ENCODE measurements at places on chromosomes 2 and 18. TPM values are rescaled to one million over a fixed set of nuclear protein-coding genes. Genes with fewer than 3 reads are reported as not detected.

Gene ANKRD30BL
- not detected for total RNA-seq

Gene SPTBN1
- 540 TPM for total RNA-seq

Gene BCL2L11
- total RNA-seq = 6.9 TPM

Gene ATIC
- total RNA-seq = 40.3 TPM

Gene GAL3ST2
- not detected for total RNA-seq

Gene SATB2
- total RNA-seq = 14.5 TPM

Gene ITGA4
- 23.9 TPM for total RNA-seq

Gene SNRNP27
- 45.1 TPM for total RNA-seq

- H3K4me3 ChIP-seq = no peak overlapping the region
- no peak for DNase-seq
- H3K27me3 ChIP-seq = no peaks in the 10 kb centered on the region
- no peak overlapping the region for H3K27ac ChIP-seq
- no peaks in the 10 kb centered on the region for H3K4me1 ChIP-seq
Measured at GRCh38 chr2:10532638-10533101, 84.5 kb upstream of the ODC1 start.

DNA sequence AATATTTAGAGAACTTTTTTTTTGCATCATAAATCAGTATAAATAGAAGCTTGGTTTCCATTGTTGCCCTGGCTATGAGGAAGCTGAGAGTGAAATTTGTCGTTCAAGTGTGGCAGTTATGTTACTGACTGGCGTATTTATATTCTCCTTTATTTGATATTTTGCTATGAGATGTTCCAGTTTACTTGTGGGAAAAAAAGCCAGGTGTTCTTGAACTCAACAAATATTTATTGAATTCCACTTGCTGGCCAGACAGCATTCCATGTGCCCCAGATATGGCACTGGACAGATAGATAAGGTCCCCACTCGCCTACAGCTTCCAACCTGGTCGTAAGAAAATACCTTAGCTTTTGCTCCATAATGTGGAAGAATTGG lies 44.7 kb downstream of the NEDD4L start:
- no peaks in the 10 kb centered on the region for H3K36me3 ChIP-seq
- no peak overlapping the region for H3K27ac ChIP-seq
- no peak for DNase-seq

GRCh38 chr2:98455494-98455976 lies 10.9 kb downstream of the INPP4A start:
- DNase-seq = no peak
- no peak overlapping the region for H3K27ac ChIP-seq
- no peak overlapping the region for H3K4me3 ChIP-seq
- H3K4me1 ChIP-seq = peaks cover 3% of the 10 kb centered on the region
- H3K36me3 ChIP-seq = no peaks in the 10 kb centered on the region

DNA sequence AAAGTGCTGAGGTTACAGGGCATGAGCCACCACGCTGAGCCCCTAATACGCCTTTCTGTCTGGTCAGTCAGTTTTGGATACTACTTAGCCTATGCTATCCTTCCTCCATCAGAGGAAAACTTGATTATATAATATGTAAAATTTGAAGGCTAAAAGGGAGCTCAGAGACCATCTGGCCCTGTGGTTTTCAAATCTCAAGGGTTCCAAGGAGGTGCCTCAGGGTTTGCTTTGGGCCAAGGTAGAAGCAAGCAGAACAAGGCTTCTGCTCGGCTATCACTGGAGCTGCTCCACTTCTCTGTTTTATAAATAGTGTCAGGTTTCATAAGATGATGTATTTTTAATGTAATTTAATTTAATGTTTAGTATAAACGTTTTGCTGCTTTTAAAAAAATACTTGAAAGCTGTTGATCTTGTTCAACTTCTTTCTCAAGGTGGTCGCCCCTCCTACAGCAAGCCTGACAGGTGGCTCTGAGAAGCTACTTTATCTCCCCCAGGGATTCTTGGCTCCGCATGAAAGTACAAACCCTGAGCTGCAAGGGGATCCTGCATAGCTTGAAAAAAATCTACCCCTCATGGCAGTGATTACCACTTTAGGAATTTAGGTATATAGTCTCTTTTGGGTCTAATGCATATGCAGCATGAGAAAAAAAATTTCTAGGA lies 290.3 kb downstream of the CNTNAP5 start:
- H3K27me3 ChIP-seq = no peaks in the 10 kb centered on the region
- H3K4me1 ChIP-seq = no peaks in the 10 kb centered on the region
- H3K27ac ChIP-seq = no peak overlapping the region
- H3K4me3 ChIP-seq = no peak overlapping the region
- no peaks in the 10 kb centered on the region for H3K36me3 ChIP-seq
- DNase-seq = no peak

- H3K36me3 ChIP-seq = no peaks in the 10 kb centered on the region
- H3K4me3 ChIP-seq = no peak overlapping the region
- H3K27ac ChIP-seq = no peak overlapping the region
- no peaks in the 10 kb centered on the region for H3K27me3 ChIP-seq
- no peaks in the 10 kb centered on the region for H3K4me1 ChIP-seq
Measured at GRCh38 chr18:77300579-77300978, 50.9 kb downstream of the GALR1 start.

DNA sequence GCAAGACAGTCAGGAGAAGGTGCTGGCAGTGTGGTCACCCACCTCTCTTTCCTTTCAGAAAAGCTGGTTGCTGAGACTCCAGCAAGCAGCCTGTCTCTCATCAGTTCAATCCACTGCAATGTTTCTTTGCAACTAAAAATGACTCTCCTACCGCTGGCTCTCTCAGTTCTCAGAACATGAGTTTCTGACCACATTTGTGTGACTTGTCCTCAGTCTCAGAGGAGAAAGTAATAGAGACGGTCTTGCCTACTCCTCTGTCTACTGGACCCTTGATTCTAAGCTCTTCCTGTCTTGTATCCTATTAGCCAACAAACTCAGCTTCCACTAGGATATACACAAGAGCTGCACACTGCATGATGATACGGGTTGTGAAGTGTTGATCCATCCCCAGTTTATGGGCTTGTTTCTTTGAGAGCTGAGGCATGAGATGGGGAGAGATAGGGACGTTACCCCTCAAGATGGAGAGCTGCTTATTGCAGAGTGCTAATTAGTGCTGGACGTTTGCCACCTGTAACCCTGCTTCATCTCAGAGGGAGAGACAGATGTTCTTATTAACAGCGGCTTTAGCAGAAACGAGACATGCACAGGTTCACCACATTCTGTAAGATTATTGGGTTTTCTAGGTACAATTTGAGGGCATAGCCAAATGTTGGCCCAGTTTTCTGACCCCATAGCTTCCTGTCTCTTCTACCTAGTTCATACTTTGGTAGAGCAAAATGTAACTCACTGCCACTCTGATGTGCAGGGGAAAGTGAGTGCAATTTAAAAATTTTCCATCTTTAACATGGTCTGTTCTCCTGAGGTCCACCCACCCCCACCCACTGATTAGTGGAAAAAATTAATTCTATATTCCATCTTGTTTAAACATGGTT lies 32.4 kb upstream of the YWHAQ start:
- H3K27ac ChIP-seq = no peak overlapping the region
- no peaks in the 10 kb centered on the region for H3K4me1 ChIP-seq
- H3K27me3 ChIP-seq = no peaks in the 10 kb centered on the region
- H3K4me3 ChIP-seq = no peak overlapping the region
- H3K36me3 ChIP-seq = no peaks in the 10 kb centered on the region

- peak; percentile 66 for DNase-seq
- H3K27me3 ChIP-seq = no peaks in the 10 kb centered on the region
- no peak overlapping the region for H3K27ac ChIP-seq
- no peaks in the 10 kb centered on the region for H3K4me1 ChIP-seq
- peak overlapping the region; percentile 56 for H3K4me3 ChIP-seq
Measured at GRCh38 chr18:5628512-5629255, 84.9 kb upstream of the EPB41L3 start.

- no peaks in the 10 kb centered on the region for H3K36me3 ChIP-seq
- no peak overlapping the region for H3K27ac ChIP-seq
- no peak overlapping the region for H3K4me3 ChIP-seq
- H3K4me1 ChIP-seq = peaks cover 2% of the 10 kb centered on the region
- no peak for DNase-seq
Measured at GRCh38 chr2:228378696-228379425, 197.4 kb upstream of the SPHKAP start.

GRCh38 chr2:182014284-182014683 lies 28.6 kb downstream of the PPP1R1C start:
- H3K36me3 ChIP-seq = no peaks in the 10 kb centered on the region
- no peaks in the 10 kb centered on the region for H3K27me3 ChIP-seq
- no peak overlapping the region for H3K4me3 ChIP-seq
- H3K4me1 ChIP-seq = no peaks in the 10 kb centered on the region

- no peak overlapping the region for H3K27ac ChIP-seq
- H3K27me3 ChIP-seq = no peaks in the 10 kb centered on the region
- no peaks in the 10 kb centered on the region for H3K36me3 ChIP-seq
- H3K4me1 ChIP-seq = no peaks in the 10 kb centered on the region
Measured at GRCh38 chr2:171963198-171963597, 36.6 kb upstream of the METAP1D start.

- DNase-seq = peak; percentile 98
- H3K36me3 ChIP-seq = no peaks in the 10 kb centered on the region
- peak within 1 kb of the TSS; percentile 63 for H3K4me3 ChIP-seq
- H3K27ac ChIP-seq = peak within 1 kb of the TSS; percentile 22
- H3K27me3 ChIP-seq = no peaks in the 10 kb centered on the region
Measured at GRCh38 chr18:12990967-12991820, at the start of gene CEP192. Gene CEP192 (plus strand): TSS chr18:12991362. CDS start chr18:12999425, 8,063 bp downstream.

GRCh38 chr2:204483608-204484081 lies 61.6 kb upstream of the PARD3B start:
- H3K27me3 ChIP-seq = no peaks in the 10 kb centered on the region
- H3K36me3 ChIP-seq = no peaks in the 10 kb centered on the region
- no peaks in the 10 kb centered on the region for H3K4me1 ChIP-seq
- no peak overlapping the region for H3K27ac ChIP-seq
- H3K4me3 ChIP-seq = no peak overlapping the region
- DNase-seq = no peak

DNA sequence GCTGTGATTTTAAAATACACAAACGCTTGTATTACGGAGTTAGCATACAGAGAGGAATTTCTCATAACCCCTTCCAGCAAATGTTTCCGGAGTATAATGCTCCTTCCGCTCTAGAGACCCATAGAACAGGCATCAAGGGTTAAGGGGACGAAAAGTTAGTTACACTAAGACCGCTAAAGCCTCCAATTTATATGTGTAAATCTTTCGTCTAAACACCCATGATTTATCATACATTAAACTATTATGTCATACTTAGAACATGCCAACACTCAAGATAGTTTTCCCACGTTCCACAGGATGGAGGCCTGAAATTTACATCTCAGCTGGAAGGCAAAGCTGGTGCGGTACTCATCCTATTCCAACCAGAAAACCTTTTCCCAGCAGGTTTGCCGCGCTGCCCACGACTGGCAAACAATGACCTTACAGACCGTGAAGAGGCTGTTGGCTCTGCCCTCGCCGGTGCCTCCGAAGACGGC lies 650 bp downstream of the ORMDL1 start:
- H3K4me3 ChIP-seq = peak overlapping the region; percentile 78
- no peak for DNase-seq
- no peaks in the 10 kb centered on the region for H3K27me3 ChIP-seq

DNA sequence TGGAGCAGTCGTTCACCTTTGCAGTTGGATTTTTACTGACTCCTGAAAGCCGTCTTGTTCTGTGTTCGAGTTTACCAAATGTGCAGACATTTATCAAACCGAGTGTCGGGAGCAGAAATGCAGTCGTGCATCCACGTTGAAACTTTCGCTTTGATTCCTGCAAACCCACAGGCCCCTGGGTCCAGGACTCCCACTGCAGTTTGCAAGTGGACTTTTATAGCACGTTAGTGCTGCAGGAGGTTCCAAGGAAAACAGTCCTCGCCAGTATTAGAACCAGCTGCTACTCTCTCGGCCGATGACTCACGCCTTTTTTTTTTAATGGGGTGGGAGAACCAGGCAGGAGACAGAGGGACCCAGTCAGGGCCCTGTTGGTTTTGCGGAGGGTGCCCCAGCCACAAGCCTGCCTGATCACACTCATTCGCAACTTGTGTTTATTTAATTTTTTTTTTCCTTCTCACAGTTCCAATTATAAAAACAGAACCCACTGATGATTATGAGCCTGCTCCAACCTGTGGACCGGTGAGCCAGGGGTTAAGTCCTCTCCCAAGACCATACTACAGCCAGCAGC lies 90.1 kb downstream of the NFATC1 start:
- DNase-seq = peak; percentile 57
- no peaks in the 10 kb centered on the region for H3K36me3 ChIP-seq
- no peak overlapping the region for H3K27ac ChIP-seq
- H3K4me1 ChIP-seq = no peaks in the 10 kb centered on the region

- no peaks in the 10 kb centered on the region for H3K36me3 ChIP-seq
- no peak overlapping the region for H3K27ac ChIP-seq
- DNase-seq = no peak
- H3K27me3 ChIP-seq = no peaks in the 10 kb centered on the region
- no peak overlapping the region for H3K4me3 ChIP-seq
- H3K4me1 ChIP-seq = no peaks in the 10 kb centered on the region
Measured at GRCh38 chr2:34723683-34724082, 1124.6 kb upstream of the FAM98A start.

DNA sequence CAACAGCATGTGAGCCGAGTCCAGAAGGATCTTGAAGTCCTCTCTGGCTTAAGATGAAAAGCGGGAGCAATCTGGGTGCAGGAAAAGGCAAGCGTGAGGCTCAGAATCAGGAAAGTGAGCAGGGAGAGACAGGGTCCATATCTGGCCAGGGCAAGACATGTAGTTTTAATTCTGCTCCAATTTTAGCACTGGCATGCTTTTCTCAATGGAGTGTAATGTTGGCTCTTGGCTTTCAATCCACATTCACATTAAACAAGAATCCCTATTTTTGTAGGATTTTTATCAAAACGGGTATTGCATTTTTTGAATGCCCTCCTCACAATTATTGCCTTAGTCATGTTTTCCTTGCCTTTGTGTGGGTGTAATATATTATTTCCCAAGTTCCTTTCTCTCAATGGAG lies 6.0 kb downstream of the SPATA3 start:
- no peak for DNase-seq
- no peaks in the 10 kb centered on the region for H3K4me1 ChIP-seq
- H3K36me3 ChIP-seq = no peaks in the 10 kb centered on the region

DNA sequence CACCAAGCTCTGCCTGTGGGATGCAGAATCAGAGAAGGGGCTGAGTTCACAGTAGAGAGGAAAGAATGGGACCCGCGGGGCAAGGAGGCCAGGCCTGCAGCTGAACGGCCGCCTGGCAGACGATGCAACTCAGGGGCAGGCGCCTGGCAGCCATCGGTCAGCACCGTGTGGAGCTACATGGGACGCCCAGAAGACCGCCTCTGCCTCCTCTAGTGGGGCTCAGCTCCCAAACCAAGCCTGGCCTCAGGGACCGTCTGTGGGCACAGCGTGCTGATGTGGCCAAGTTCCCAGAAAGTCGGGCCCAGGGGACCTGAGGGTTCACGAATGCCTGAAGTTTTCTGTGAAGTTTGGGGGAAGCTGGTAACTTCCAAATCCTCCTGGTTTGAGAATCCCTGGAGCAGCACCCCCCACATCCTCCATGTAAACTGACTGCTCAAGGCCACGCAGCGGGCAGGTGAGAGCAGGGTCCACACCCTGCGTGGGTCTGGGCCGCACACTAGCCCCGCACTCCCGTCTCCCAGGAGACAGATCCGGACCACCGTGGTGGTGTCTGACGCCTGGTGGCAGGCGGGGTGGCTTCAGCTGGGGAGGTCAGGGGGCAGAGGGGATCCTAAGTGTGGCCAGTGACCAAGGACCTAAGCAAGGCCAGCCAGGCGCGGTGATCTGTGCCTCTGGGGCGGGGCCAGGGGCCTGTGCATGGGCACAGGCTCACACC lies 14.6 kb downstream of the SNORC start:
- no peak overlapping the region for H3K27ac ChIP-seq
- no peak overlapping the region for H3K4me3 ChIP-seq
- H3K4me1 ChIP-seq = no peaks in the 10 kb centered on the region

All from aorta (tissue), 5 donors.